ENCODE measurements at places on chromosomes 2 and 18.

DNA sequence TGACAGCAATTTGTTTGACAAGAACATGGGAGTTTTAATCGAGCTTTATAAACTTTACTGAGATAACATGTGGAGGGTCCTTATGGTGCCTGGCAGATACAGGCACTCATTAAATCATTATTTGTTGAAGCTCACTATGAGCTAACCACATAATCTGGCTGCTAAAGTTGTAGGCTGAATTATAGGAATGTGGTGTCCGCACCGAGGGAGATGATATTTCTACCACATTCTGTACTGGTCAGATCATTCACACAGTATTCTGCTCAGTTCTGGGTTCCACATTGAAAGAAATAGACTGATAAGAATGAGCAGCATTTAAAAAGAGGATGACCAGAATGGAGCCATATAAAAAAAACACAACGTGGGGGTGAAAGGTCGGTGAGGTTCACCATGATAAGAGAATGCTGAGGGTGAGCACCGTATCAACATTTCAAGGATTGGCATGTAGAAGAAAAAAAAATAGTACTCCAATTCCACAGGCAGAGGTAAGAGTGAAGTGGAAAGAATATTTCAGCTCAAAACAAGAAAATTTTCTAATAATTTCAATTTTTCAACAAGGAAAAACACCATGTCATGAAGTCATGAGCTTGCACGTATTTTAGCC, 54.4 kb downstream of the TMEFF2 start:
- no peak for DNase-seq

DNA sequence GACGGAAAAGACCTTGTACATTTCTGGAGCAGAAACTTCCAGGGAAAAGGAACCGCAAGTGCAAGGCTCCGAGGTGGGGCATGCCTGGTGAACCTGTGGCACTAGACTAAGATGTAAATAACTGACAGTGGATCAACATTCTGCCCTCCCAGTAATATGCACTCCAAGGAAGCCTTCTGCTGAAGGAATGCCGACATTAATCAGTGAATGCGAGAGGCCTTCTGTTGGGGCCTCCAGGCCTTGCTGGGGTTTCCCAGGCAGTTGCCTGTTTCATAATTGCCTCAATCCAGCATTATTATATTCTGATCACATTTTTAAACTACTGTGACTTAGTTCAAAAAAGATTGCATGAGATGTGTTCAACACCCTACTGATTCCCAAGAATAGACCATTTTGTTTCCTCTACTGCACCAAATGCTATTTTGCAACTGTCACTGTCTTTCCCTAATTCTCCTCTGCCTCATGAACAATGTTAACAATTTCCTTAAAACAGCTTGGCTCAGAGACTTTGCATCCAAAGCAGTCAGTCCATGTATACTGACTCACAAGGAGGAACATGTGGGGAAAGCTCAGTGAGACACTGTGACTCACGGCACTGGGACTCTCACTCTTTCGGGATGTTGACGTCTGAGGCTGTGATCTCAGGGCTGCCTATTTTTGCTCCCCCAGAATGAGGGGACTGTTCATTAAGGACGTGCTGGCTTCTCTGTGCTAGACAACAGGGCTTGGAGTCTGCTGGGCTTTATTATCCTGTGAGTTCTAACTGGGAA, 10.5 kb upstream of the DSG2 start:
- no peak for DNase-seq

GRCh38 chr2:192047315-192048107, 147.2 kb downstream of the TMEFF2 start:
- no peak for DNase-seq

GRCh38 chr2:19474128-19474527, 115.7 kb upstream of the OSR1 start:
- DNase-seq, result peak; percentile 62

- no peak for DNase-seq
These were observed 102.7 kb downstream of the SETBP1 start for GRCh38 chr18:44783371-44783770.

GRCh38 chr2:62415019-62415431, 91.0 kb downstream of the TMEM17 start:
- no peak for DNase-seq

- DNase-seq, result no peak
These were observed 51.4 kb upstream of the MRPL33 start for GRCh38 chr2:27720004-27720551.

GRCh38 chr18:25295624-25296138, 56.3 kb downstream of the ZNF521 start:
- no peak for DNase-seq

GRCh38 chr2:147927053-147927588, 82.3 kb downstream of the ACVR2A start:
- no peak for DNase-seq

- DNase-seq, result no peak
These were observed 17.8 kb upstream of the KLHL30 start for GRCh38 chr2:238120463-238121298.

Data from naive thymus-derived CD8-positive, alpha-beta T cell (primary cell).